Uterus (tissue), 4 donors: ENCODE measurements at places on chromosomes 1 and 21. TPM values are rescaled to one million over a fixed set of nuclear protein-coding genes. Genes with fewer than 3 reads are reported as not detected.

SERINC2 gene
- not detected for total RNA-seq

SLAMF8 gene
- 3.2 TPM for total RNA-seq

DNA sequence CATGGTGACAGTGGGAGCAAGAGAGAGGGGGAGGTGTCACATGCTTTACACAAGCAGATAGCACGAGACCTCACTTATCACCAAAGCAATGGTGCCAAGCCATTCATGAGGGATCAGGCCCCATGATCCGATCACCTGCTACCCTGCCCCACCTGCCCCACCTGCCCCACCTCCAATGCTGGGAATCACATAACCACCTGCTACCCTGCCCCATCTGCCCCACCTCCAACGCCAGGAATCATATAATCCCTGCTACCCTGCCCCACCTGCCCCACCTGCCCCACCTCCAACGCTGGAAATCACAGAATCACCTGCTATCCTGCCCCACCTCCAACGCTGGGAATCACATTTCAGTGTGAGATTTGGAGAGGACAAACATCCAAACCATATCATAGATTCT lies 10.6 kb upstream of the AIRE start:
- DNase-seq, result no peak

- no peak for DNase-seq
Observed at GRCh38 chr1:226810681-226811080, 59.7 kb upstream of the PSEN2 start.

GRCh38 chr1:204191456-204191855 lies 4.8 kb downstream of the KISS1 start:
- DNase-seq, result no peak
